RWPE1 (cell line): ENCODE measurements at places on chromosomes 7 and 10.
A peak's percentile ranks its signal among the peaks of the same experiment; 100 is the strongest.

- DNase-seq: no peak
These were observed 352.7 kb downstream of the PHTF2 start for GRCh38 chr7:78151229-78151628.

DNA sequence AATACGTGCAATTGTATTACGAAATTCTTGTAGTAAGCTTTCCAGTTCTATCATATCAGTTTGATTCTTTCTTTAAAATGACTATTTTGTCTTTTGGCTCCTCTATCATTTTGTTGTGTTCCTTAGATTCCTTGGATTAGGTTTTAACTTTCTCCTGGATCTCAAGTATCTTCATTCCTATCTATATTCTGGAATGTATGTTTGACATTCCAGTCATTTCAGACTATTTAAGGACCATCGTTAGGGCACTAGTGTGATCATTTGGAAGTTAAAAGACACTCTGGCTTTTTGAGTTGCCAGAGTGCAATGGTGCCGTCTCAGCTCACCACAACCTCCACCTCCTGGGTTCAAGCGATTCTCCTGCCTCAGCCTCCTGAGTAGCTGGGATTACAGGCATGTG is 45.7 kb upstream of the SFTPD start:
- no peak for DNase-seq

DNA sequence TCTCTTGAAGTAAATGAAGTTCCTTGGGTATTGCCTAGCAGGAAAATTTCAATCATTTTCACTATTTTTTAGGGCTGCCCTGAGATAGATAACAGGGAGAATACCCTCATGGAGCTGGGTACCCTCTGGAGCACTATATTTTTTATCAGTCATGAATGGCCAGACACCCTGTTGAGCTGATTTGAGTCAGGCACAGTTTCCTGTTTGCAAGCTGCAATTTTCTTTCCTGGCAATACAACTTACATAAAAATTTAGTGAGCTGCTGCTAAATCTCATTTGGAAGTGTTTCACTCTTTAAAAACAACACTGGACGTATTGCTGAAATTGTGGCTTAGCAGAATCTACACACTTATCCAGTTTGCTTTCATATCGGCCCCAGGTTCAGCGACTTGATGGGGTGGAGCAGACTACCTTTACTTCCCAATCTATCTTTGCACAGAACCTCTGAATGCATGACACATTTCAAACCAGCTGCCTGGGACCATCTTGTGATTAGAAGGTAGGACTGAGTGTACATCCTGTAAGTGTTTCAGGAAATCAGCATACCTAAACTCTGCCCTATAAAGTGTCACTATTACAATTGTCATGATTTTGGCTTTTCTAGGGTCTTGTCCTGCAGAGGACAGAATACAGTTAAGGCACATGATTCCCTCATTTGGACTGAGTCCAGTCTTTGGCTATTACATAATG is 125.7 kb upstream of the FAM3C start:
- no peak for DNase-seq

- no peak for DNase-seq
These were observed 9.5 kb downstream of the EPHA1 start for GRCh38 chr7:143399151-143399550.

DNA sequence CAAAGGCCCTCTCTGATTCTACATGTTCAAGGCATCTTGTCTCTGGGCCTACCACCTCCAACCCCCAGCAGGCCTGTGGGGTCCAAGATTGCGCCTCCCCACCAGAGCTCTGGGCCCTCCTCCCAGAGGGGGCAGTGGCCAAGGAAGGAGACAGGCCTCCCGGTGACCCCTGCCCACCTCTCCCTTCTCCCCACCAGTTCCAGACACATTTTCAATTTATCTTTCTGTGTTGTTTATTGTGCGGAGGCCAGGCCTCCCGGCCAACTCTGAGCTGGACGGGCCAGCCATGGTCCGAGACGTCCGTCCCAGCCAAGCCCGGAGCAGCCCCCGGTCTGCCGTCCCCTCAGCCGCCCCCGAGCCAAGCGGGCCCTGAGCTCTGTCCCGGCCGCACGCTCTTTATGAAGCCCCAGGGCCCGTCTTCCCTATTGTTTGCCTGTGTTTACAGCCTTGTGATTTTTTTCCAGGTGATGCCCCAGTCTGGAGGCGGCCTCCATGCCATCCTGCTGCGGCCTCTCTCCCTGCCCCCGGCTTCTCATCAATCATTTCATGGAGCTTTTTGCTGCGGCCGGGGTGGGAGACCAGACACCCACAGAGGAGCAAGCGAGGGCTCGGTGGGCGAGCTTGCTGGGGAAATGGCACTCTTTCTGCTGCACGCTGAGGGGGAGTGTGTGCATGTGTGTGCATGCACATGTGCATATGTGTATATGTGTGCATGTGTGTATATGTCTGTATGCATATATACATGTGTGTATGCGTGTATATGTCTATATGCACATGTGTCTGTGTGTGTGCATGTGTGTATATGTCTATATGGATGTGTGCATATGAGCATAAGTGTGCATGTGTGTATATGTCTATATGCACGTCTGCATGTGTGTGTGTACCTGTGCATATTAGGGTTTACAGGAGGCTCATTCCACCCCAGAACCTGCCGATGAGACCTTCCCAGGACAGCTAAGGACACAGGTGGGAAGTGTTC is 52.7 kb upstream of the ELN start:
- no peak for DNase-seq

DNA sequence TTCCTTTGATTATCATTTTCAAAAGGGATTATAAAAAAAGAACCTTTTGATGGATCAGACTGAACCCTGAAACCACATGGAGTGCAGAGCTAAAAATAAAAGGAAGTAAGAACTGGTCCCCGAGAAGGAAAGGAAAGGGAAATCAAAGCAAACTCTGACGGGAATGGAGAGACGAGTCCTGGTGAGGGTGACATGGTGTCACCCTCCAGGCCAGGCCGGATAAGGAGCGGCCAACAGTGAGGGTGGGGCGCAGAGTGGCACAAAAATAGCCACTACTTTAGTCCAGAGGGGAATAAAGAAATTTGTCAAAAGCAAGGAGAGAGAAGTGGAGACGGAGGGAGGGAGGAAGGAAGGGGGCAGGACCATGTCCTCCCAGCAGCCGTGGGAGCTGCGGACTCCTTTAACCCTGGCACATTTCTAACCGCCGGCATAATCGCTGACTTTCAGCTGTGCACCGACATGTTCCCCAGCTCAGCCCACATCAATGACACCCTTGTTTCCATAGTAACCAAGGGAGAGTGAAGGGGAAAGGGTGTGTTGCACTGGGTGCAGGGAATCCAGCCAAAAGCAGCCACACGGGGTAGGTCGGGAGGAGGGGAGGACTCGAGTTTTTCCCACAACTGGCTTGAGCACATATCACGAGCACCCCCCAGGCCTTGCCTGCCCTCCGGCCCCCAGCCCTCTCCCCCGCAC is 29.7 kb downstream of the TRIM8 start:
- peak; percentile 89 for DNase-seq

- DNase-seq: no peak
These were observed 181.1 kb downstream of the SDHAF3 start for GRCh38 chr7:97298561-97298960.

DNA sequence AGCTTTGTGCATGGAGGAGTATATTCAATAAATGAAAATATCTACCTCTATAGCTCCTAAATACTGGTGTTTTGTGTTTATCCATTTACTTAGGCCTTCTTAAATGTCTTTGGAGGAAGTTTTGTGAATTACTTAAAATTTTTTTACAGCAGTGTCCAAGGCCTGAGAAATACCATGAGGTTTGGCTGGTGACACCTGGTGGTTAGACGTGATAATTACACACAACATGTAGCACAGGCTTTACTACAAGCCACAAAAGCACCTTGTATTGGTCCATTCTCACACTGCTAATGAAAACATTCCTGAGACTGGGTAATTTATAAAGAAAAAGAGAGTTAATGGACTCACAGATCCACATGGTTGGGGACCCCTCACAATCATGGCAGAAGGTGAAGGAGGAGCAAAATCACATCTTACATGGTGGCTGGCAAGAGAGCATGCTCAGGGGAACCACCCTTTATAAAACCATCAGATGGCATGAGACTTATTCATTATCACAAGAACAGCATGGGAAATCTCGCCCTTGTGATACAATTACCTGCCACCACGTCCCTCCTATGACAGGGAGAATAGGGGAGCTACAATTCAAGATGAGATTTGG is 20.6 kb downstream of the HYAL4 start:
- DNase-seq: peak; percentile 26

- no peak for DNase-seq
These were observed 1.1 kb upstream of the MOGAT3 start for GRCh38 chr7:101201695-101202602.

- no peak for DNase-seq
These were observed 6.0 kb downstream of the PAX2 start for GRCh38 chr10:100751211-100751933.

DNA sequence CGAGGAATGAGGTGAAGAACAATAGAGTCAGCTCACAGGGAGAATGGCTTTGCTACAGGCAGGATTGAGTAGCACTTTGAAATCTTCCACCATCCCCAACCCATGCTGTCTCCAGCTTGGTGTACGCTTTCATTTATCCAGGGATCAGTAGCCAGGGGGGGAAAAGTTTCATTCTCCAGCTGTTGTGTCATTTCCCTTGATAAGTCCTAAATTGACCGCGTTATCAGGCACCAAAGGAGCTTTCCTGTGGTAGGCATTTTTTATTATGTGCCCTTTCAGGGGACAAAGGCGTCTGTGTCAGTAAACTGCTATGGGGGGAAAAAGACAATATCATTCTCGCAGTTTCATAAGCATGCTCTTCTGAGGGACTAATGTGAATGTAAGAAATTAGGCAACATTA is 106.6 kb upstream of the YAE1 start:
- DNase-seq: no peak

DNA sequence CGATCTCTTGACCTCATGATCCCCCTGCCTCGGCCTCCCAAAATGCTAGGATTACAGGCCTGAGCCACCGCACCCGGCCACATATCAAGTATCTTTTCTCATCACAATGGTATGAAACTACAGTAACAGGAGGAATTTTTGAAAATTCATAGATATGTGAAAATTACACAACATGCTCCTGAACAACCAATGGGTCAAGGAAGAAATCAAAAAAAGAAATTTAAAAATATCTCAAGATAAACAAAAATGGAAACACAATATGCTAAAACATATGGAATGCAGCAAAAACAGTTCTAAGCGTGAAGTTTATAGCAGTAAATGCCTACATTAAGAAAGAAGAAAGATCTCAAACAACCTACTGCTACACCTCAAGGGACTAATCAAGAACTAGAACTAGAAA is 59.8 kb upstream of the ADAM12 start:
- DNase-seq: no peak

- no peak for DNase-seq
These were observed 126.2 kb upstream of the FEZF1 start for GRCh38 chr7:122430710-122431109.

DNA sequence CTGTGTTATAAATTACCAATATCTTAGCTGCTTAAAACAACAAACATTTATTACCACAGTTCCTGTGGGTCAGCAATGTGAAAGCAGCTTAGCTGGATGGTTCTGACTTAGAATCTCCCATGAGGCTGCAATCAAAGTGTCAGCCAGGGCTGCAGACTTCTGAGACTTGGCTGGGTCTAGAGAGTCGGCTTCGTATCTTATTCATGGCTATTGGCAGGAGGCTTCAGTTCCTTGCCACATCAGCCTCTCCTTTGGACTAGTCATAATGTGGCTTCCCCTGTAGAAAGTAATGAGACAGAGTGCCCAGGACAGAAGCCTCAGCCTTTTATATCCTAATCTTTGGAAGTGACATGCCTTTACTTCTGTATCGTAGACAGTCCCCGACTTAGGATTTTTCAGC is 27.3 kb downstream of the RALA start:
- no peak for DNase-seq

- DNase-seq: no peak
These were observed 47.4 kb upstream of the CHST3 start for GRCh38 chr10:71916827-71917226.

GRCh38 chr7:98745722-98746318 is 124.0 kb downstream of the TMEM130 start:
- peak; percentile 80 for DNase-seq

DNA sequence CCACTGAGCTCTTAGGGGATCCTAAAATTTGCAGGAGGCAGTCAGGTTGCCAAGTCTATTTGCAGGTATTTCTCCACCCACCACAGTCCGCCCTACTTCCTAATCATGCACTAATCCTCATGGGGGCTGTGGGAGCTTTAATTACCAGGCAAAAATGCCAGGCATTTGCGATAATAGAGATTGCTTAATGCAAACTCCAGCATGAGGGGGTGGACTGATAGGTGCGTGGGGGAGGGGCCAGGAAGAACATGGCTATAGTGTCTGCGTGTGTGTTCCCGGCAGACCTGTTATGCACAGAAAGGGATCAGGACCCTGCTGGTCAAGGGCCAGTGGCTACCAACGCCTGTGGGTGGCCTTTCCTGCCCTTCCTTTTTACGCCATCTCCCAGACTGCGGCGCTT is 15.6 kb upstream of the AQP1 start:
- DNase-seq: peak; percentile 48

GRCh38 chr10:73591935-73592699 is 975 bp upstream of the USP54 start:
- peak; percentile 46 for DNase-seq

- DNase-seq: no peak
These were observed 1.8 kb downstream of the SNX8 start for GRCh38 chr7:2312267-2312929.

- DNase-seq: peak; percentile 16
These were observed 41.7 kb downstream of the ZWINT start for GRCh38 chr10:56319386-56319785.

DNA sequence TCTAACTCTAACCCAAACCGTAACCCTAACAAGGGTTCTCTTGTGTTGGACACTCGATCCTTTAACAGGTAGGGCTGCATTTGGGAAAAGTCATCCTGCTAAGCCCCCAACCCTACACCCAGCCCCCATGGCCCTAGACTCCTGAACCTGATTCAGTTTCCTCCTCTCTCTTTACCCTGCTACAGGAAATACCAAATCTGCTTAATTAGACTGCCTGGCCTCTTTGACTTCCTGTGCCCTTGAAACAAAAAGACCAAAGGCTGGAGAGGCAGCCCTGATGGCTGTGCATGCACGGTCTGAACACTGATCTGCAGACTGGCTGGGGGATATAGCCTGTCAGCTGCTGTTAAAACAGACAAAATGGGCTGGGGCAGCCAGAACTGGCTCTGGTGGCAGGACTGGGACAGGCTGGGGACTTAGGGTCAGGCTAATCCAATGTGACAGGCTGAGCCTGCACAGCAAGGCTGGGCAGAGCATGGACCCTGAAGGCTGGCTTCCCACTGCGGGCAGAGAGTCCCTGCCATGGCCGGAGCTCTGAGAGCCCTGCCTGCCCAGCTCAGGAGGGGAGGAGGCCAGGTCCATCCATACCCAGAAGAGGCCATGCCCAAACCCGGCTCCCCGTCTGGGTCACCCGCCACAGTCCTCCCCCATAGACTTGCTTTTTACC is 51.0 kb upstream of the MSMB start:
- no peak for DNase-seq

GRCh38 chr7:119482209-119482608 is 790.8 kb upstream of the KCND2 start:
- DNase-seq: peak; percentile 1

GRCh38 chr7:76507723-76508406 is 2.5 kb upstream of the UPK3B start:
- no peak for DNase-seq
